Keratinocyte (primary cell): ENCODE measurements at places on chromosomes 7 and 10. TPM values are rescaled to one million over a fixed set of nuclear protein-coding genes. Genes with fewer than 3 reads are reported as not detected.

DNA sequence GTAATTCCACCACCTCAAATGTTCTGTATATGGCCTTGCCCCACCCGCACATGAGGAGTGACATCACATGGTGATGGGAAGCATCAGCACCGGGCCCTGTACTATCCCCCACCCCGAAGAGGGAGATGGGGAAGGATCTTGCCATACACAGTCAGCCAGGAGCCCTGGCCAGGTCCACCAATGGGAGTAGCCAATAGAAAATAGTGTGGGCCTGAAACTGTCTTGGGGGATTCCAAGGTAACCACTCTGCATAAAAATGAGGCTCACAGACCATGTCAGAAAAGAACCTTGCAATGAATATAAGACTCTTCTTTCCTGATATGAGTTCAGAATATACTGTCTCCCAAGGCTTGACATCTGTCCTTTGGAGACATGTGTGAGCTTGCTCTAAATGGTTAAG, 51.1 kb downstream of the ADRB1 start:
- no peak overlapping the region for H3K4me3 ChIP-seq
- H3K27ac ChIP-seq: no peak overlapping the region
- peaks cover 9% of the 10 kb centered on the region for H3K27me3 ChIP-seq
- H3K36me3 ChIP-seq: no peaks in the 10 kb centered on the region

HABP2 gene
- polyA plus RNA-seq: not detected in 3 replicates

TUBAL3 gene
- polyA plus RNA-seq: 1.5 to 2.6 TPM (median 2.6 TPM) in 3 replicates

CHST15 gene
- polyA plus RNA-seq: 21.4 to 39.1 TPM (median 24.5 TPM) in 3 replicates

- H3K4me3 ChIP-seq: peak overlapping the region; percentile 30
- H3K27ac ChIP-seq: no peak overlapping the region
- H3K36me3 ChIP-seq: no peaks in the 10 kb centered on the region
Measured at GRCh38 chr10:788796-789748, 99.6 kb upstream of the DIP2C start.

AGAP9 gene
- polyA plus RNA-seq: 3.5 to 7.3 TPM (median 6.5 TPM) in 3 replicates
